ENCODE measurements at places on chromosomes 13 and 19.

DNA sequence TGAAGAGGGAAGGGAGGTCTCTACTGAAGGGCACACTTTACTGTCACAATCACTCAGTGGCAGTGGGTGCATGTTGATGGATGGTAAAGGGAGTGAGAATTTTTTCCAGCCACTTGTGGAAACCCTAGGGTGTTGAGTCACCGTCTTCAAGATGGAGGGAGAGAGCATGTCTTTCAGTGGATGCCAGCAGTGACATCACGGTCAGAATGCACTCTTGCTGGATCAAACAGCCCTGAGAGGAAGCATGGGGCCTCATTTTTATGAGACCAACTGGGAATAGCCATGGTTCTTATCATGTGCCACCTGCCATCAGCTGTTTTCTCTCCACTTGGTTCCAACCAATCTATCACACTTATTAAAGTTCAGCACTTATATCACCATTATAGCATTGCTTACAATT, 182.5 kb downstream of the KCNRG start:
- no peak for DNase-seq

GRCh38 chr13:86758116-86758515, 913.1 kb upstream of the SLITRK5 start:
- DNase-seq = no peak

DNA sequence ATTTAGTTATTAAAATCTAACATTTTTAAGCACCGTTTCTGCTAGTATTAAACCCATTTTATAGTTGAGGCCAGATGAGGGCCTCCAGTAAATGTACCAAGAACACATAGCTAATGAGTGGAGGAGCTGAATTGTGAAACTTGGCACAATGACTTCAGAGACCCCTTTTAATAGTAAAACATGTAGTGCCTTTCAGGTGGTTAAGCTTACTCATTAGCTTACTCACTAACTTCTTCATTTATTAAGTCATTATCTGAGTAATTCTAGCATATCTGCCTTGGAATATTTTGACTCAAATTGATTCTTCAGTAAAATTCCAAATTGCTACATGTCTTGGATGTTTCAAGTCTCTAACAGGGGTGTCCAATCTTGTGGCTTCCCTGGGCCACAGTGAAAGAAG, 735.2 kb downstream of the LIG4 start:
- no peak for DNase-seq

- no peak for DNase-seq
Measured at GRCh38 chr19:35268536-35269437, at the start of gene USF2. Gene USF2, plus strand, starts transcription at chr19:35268962. Its CDS starts 140 bp downstream, at chr19:35269102.

- no peak for DNase-seq
Measured at GRCh38 chr13:114089751-114090400, 42.5 kb downstream of the RASA3 start.

- no peak for DNase-seq
Measured at GRCh38 chr13:38210928-38211596, 138.6 kb upstream of the UFM1 start.

DNA sequence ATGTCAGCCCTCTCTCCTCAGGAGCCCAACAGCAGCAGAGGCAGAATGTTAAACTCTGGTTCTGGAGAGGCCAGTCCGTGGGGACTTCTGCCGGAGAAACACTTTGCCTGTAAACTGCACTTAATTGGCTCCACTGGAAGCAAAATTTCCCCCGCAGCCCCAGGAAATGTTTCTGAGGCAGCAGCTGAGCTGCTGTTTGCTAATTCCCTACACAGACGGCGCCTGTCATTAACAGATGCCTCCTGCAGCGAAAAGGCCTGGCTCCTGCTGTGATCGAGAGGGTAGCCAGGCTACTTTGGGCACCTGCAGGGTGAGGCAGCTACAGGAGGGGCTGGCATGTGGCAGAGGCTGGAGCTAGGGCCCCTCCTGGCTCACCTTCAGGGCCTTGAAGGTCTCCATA, 5.2 kb upstream of the TM6SF2 start:
- DNase-seq = no peak

GRCh38 chr13:112634102-112634501, 46.1 kb upstream of the TUBGCP3 start:
- DNase-seq = no peak

DNA sequence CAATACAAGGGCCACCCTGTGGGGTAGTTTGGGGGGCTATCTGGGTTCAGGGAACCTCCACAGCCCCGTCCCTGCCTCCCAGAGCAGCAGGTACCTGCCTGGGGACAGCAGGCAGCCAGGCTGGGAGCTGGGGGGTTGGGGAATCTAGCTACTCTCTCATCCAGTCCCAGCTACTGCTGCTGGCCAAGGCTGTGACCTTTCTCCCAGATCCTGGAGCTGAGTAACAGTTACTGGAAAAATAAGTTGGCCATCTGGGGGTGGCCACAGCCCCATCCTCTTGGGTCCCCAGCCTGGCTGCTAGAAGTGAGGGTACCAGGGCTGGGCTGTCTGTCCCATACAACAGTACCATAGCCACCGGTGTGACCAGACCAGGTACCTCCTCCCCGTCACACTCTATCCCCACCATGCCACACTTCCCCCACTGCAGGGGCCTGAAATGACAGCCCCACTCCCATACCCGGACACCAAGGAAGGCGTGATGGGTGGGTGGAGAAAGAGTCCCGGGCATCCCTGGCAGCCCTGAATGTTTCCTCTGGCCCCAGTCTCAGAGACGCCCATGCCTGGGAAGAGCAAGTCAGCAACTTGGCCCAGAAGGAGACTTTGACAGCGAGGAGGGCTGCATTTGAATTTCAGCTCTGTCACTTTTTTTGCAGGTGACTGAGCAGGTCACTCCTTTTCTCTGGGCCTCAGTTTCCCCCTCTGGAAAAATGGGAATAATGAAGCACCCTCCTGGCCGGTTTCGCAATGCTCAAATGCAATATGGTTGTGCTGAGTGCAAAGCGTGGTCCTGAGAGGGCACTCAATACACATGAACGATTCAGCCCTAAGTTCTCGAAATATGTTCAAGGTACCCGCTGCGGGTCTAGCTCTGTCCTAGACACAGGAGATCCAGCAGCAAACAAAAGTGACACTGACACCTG, 30.7 kb upstream of the NFIC start:
- DNase-seq = no peak

- DNase-seq = peak; percentile 4
Measured at GRCh38 chr13:27792393-27793218, at the start of gene GSX1. Gene GSX1, plus strand, starts transcription at chr13:27792483. Its CDS starts 208 bp downstream, at chr13:27792691.

DNA sequence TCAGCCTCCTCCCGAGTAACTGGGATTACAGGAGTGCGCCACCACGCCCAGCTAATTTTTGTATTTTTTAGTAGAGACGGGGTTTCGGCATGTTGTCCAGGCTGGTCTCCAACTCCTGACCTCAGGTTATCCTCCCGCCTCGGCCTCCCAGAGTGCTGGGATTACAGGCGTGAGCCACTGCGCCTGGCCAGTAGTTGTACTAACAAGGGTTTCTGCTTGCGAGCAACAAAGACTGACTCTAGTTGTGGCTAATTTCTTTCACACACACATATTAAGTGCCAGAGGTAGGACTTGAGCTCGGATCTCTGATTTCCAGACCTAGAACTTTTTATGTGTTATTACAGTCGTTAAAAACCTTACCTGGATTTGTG, 635 bp upstream of the PCCA start:
- no peak for DNase-seq

DNA sequence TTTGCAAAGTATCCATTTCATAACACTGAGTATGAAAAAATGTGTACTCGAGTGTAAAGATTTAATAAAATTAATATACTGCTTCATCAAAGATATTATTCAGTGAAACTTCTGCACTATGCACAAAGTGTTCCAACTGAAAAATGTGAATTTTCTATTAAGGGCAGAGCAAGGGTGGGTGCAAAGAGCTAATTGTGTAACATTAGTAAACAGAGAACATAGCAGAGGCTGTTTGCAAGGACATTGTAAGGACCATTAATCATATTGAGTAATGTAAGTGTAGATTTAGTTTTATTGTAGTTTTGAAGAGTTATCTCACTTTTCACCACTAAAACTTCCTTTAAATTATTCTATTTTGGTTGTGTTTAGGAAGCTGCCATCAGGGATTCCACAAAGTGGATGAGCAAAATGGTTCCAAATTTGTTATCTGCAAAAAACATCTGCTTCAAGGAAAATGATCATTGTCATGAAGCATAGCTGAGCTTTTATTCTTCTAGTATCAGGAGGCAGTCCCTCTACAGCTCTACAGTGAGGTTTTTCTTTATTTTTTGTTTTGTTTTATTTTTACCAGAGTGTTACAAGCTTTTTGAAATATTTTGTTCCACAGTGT, 1375.4 kb downstream of the SLITRK1 start:
- no peak for DNase-seq

- no peak for DNase-seq
Measured at GRCh38 chr13:29878101-29878500, 27.7 kb upstream of the UBL3 start.

All from stimulated activated CD8-positive, alpha-beta memory T cell treated with anti-CD3 and anti-CD28 coated beads, Interleukin-2, amount 100 ng/mL, for 1 hour (primary cell).